ENCODE measurements at places on chromosomes 7 and 10.

GRCh38 chr7:23341846-23342598 lies 42.9 kb downstream of the MALSU1 start:
- DNase-seq = no peak

- no peak for DNase-seq
Measured at GRCh38 chr10:101014966-101015581, 15.5 kb downstream of the LZTS2 start.

DNA sequence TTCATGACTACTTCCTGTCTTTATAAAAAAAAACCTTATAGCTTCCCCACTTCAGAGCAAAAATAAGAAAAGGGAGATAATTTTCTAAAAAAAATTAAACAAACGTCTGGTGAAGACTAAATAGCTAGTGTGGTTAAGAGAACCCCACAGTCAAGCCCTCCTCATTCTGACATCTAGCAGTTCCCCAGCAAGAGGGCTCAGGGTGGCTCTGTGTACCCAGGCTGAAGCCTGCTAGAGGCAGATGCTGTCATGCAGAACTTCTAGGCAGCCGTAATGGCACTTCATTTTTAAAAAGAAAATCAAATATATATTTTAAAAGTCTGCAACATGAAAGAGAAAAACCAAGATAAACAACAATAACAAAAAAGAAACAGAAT lies 223.1 kb upstream of the KLF14 start:
- no peak for DNase-seq

DNA sequence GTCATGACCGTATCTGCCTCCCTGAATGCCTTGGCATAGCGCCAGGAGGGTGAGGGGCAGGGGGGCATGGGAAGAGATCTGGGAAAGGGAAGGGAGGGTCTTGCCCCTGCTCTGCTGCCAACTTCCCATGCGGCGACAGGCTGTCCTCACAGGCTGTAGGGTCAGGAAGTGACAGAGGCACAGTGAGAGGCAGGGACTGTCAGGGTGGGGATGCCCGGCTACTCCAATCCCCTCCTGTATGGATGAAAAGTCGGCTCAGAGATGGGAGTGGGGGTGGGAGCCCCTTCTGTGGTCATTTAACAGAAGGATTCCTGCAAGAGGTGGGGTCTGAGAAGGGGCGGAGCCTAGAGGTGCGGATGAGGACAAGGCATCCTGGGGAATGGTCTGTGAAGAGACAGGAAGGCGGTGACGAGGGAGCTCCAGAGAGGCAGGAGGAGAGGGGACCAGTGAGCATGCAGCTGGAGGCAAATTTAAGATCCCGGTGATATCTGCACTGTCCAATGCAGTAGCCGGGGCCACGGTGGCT lies 20.8 kb upstream of the UNC5B start:
- DNase-seq = no peak

- no peak for DNase-seq
Measured at GRCh38 chr7:90180011-90180585, 25.8 kb downstream of the STEAP1 start.

- DNase-seq = no peak
Measured at GRCh38 chr10:108904163-108904838, 1019.0 kb downstream of the XPNPEP1 start.

DNA sequence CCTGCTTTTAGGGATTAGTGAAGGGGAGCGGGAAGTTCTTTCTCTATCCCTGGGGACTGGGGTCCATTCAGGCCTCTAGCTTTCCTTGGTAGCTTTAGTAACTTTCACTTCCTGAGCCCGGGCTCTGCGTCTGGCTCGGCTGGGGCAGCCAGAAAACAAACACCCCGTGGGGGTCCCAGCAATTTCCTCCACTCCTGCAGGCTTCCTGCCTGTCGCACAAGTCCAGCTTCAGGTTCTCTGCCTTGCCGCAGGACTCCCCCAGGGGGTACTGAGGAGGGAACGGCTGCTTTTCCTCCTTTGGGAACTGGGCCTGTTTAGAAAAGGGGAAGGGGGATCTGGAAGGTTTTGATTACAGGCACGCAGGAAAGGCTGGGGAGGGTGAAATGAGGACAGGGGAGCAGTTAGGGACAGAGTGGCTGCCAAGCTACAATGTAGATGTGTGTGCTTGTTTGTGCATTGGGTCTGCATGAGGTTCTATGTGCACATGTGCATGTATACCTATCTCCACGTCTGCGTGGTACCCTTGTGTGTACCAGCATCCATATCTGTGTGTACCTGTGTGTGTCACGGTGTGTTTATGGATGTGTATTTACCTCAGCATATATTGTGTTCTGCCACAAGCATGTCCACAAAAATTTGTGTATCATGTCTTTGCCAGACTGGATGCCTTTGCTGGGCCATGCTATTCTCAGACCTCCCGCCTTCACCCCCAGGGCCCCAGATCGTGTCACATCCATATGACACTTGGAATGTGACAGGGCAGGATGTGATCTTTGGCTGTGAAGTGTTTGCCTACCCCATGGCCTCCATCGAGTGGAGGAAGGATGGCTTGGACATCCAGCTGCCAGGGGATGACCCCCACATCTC lies 2.0 kb downstream of the KAZALD1 start:
- DNase-seq = no peak

GRCh38 chr7:80467069-80467468 lies 44.8 kb downstream of the GNAT3 start:
- DNase-seq = no peak

GRCh38 chr10:1119027-1119426 lies 62.8 kb downstream of the WDR37 start:
- no peak for DNase-seq

DNA sequence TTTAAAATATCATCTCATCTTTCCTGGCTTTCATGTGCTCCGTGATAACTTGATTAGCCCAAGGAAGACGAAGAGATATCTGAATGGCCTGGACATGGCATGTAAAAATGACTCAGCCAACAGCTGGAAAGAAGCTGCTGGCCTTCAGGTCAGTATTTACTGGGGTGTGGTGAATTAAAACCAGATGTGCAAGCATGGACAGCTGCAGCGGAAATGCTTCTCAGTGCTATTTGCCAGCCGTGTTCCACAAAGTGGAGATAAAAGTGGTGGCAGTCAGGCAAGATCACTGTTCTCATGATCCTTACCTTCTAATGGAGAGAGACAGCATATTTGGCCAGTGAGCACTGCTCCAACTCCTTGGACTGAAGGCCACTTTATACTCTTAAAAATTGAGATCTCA lies 203.1 kb upstream of the VSTM2A start:
- no peak for DNase-seq
